CD4-positive, alpha-beta T cell treated with Interleukin-15 for 4 hours (primary cell): ENCODE measurements at places on chromosomes 7 and 10.
A peak's percentile ranks its signal among the peaks of the same experiment; 100 is the strongest.

GRCh38 chr10:105239311-105240219, 598.5 kb downstream of the SORCS3 start:
- no peak for DNase-seq

DNA sequence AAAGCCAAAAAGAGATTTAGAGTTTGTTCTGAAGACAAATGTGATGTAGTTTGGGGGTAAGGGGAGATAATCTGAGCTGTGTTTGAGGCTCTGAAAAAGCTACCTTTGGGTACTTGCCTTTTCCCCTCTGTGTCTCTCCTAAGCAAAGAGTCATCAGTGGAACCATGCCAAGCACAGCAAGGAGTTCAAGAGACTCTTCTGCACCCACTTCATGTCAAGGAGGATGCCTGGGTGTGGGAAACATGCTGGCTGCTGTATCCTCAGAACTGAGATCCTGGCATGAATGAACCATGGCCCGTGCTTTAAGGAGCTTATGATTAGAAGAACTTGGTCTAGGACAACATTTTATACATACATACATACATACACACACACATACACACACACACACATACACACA, 142.9 kb downstream of the NOC3L start:
- no peak for DNase-seq

GRCh38 chr7:6482743-6483119, 35.0 kb upstream of the DAGLB start:
- DNase-seq, result no peak

DNA sequence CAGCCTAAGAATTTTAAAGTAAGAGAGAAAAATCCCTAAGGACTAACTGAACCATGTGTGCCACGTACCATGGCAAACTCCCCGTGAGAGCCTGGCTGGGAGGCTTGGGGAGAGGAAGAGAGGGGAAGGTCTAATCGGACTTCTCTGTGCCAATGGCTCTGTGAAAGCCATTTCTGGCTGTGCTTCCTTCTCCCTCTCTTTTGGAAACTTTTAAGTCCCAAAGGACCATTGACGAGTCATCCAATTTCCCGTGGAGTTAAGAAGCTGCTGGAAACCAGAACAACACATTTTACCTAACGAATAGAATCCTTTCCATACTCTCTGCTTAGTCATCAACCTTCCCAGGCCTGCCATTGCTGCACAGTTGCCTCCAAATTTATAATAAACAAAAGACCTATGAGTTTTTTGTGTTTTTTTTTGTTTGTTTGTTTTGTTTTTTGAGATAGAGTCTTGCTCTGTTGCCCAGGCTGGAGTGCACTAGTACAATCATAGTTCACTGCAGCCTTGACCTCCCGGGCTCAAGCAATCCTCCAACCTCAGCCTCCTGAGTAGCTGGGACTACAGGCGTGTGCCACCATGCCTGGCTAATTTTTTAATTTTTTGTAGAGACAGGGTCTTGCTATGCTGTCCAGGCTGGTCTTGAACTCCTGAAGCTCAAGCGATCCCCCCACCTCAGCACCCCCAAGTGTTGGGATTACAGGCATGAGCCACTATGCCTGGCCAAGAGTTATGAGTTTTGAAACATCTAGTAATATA, 13.2 kb downstream of the LAMB1 start:
- no peak for DNase-seq

DNA sequence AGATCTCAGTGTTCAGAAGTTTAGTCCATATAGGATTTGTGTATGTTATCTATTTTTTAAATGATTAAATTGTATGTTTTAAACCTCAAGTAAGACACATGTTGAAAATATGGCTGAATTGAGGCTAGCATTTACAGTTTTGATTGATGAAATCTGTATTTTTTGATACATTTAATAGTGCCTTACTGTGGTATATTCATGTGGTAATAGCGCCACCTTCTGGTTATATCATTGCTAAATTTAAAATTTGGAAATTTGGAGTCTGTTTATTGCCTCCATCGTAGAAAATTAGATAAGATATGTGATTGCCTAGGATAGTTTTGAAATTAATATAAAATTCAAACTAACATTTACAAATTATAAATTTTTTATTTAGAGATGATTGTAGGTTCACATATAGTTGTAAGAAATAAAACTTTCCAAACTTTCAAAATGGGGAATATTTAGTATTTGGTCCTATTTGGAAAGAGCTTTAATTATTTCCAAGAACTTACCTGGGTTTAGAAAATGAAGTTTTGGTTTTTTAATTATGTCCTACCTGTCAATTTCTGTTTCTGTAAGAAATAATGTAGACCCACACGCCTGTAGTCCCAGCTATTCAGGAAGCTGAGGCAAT, 19.1 kb upstream of the ARMS2 start:
- DNase-seq, result peak; percentile 70

GRCh38 chr10:2744547-2745200, 322.7 kb upstream of the PFKP start:
- DNase-seq, result no peak

- no peak for DNase-seq
These were observed 159.2 kb downstream of the NEURL1 start for GRCh38 chr10:103652599-103653281.

DNA sequence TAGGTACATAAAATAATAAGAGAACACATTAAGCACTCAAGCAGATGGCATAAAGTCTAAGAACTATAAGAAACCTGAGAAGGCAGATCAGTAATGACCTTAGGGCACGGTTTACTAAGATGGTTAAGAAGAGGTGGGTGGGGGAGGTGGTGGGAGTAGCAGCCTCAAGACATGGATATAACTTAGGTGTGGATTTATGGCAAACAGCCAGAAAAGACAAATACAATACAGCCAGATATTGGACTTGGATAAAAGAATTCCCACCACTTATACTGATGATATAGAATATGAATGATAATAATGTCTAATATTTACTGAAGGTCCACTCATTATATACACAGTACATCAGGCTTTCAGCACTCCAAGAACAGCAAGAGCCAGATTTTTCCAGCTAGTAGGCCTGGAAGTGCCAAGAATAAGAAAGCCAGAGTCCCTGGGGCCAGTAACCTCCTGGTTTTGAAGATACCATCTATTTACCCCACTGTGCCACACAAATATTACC, 11.9 kb downstream of the DPY19L1 start:
- no peak for DNase-seq

- DNase-seq, result no peak
These were observed 17.9 kb downstream of the BNIP3 start for GRCh38 chr10:131963811-131964210.

DNA sequence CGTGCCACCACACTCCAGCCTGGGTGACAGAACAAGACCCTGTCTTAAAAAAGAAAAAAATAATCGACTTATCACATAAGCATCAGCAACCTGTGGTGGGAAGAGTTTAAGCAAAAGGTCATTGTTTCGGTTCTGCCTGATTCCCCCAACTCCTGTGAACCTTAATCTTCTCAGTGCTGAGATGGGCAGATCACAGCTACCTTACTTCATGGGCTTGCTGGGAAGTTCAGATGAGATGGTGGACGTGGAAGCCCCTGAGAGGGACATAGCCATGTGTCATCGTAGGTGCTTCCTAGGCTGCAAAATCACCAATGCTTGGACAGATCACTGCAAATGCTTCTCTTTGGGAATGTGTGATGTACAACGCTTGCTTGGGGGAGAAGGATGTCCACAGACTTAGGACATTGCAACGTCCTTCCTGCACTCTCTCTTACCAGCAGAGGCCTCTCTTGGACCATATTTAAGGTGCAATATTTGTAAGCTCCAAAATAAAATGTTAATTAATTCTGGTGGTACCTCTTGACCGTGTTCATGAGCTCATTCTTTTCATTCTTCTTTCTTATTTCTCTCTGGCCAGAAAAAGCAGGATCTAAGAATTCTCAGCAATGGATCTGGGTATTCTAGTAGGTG, 8.6 kb downstream of the GJD4 start:
- no peak for DNase-seq

DNA sequence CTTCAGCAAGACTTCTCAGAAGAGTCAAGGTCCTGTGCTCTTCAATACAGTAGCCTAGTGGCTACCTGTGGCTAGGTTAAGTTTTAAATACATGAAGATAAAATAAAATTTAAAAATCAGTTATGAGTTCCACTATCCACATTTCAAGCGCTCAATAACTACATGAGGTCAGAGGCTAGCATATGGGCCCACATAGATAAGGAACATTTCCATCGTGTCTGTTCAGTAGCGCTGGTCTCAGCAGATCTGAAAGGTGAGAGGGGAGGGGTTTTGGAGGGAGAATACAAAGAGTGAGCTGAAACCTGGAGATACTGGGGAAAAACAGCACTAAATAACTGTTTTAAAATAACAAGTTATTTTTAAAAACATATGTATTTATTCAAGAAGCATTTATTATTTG, 219.0 kb downstream of the TRIL start:
- DNase-seq, result no peak

GRCh38 chr10:66777665-66778064, 148.2 kb upstream of the LRRTM3 start:
- no peak for DNase-seq

DNA sequence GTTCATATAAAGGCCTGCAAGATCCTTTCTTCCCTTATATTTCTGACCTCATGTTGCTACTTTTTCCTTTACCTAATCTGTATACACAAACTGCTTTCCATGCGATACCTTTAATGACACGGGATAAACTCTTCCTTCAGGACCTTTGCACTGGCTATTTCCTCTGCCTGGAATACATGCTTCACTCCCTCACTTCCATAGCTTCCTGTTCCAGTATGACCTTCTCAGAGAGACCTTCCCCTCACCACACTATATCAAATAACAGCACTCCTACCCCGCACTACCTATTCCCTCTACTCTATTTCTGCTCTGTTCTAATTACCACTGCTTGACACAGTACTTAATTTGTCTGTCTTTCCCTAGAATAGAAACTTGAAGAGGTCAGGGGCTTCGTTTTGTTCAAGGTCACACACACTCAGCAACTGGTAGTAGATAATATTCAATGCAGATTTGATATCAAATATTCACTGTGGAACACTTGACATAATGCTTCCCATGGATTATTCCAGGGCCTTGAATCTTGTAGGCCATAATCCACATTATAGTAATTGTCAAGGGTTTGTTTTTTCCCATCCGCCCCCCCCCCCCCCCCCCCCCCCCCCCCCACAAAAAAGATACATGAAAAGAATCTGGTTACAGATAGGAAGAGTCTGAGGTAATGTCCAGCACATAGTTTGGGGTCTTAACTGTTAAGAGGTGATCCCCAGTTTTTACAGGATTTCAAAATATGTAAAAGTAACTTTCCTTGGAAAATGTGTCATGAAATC, 11.1 kb downstream of the SYPL1 start:
- no peak for DNase-seq

GRCh38 chr10:130958003-130958402, 353.5 kb downstream of the TCERG1L start:
- no peak for DNase-seq

DNA sequence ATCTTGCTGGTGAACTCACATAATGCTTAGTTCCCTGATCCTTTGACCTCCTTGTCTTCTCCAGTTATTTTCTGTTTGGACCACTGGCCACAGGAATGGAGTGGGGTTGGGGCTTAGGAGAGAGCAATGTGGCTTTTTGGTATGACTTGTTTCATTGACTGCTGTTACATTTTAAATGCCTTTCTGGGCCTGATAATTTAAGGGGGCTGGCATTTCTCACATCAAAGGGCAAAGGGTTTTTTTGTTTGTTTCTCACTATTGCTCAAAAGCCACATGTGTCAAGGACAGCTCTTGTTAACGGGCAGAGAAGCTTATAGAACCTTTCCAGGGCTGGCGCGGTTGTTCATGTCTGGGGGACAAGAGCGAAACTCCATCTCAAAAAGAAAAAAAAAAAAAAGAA, 161.2 kb upstream of the TNRC18 start:
- DNase-seq, result no peak

GRCh38 chr10:3046981-3047547, 20.3 kb upstream of the PFKP start:
- no peak for DNase-seq

GRCh38 chr10:118497227-118497626, 98.2 kb downstream of the PRLHR start:
- DNase-seq, result no peak

- no peak for DNase-seq
These were observed 220.5 kb downstream of the MLLT10 start for GRCh38 chr10:21754410-21755011.

DNA sequence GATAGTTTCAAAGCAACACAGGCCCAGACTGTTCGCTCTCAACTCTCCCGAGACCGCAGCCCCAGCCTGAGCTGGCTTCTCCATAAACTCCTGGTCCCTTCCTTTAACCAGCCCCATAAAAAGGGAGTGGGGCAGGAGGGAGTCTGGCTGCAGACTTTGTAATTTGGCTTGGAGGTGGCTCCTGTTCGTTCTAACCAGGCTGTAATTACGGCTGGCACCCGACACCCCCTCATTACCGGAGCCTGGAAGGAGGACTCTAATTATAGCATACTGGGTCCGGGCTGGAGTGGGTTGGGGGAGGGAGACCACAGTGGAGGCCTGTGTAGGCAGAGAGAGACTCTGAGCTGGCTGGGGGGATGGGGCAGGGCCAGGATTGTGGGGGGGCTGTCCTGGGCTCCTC, 49.7 kb downstream of the UNC5B start:
- DNase-seq, result no peak

DNA sequence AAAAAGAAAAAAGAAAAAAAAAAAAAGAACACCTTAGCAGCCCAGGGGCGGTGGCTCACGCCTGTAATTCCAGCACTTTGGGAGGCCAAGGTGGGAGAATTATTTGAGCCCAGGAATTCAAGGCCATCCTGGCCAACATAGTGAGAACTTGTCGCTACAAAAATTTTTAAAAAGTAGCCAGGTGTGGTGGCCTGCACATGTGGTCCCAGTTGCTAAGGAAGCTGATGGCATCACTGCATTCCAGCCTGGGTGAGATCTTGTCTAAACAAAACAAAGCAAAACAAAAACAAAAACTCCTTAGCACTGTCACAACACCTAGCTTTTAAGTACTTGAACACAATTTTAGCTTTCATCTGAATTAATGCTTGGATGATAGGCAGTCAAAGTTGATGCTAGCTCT, 86.3 kb upstream of the MKLN1 start:
- DNase-seq, result no peak

GRCh38 chr10:27479016-27479415, 25.1 kb upstream of the RAB18 start:
- DNase-seq, result no peak

GRCh38 chr7:151570366-151570915, 50.7 kb upstream of the RHEB start:
- DNase-seq, result no peak

- DNase-seq, result peak; percentile 61
These were observed 28.7 kb downstream of the ST8SIA6 start for GRCh38 chr10:17425584-17426262.

GRCh38 chr7:125504848-125505247, 575.2 kb upstream of the POT1 start:
- no peak for DNase-seq

DNA sequence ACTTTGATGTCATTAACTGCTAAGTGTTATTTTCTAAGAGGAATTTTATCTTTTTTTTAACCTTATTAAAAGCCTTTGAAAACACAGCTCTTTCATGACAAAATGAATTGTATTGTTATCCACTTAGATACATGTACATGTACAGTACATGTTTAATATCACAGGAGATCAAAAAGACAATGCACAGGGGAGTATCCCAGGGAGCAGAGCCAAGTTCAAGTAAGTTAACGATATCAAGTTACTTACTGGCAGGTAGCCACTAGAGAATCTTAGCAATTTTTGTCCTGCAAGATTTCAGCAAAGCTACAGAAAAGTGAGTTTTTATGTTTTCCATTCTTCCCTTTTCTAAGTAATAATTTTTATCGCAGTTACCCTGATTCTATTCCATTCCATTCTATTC, 33.9 kb upstream of the ARL4A start:
- no peak for DNase-seq

- DNase-seq, result no peak
These were observed 64.0 kb downstream of the TACR2 start for GRCh38 chr10:69352569-69353264.
